ENCODE measurements at places on chromosomes 5 and 9.

DNA sequence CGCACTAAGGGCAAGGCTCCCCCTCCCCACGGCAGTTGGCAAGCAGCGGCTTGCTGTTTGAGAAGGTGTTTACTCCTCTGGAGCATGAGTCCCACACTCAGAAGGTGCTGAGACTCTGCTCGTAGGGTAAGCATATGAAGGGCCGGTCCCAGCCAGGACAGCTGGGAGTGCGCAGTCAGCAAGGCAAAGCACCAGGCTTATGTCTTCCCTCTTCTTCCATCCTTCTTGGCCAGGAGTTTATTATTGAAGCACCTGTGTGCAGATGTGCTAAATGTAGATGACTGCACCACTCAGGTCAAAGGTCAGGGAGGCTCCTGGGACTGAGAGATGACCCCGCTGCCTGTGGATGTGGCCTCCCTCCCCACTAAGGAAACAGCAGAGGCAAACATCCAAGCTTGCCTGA lies 27.0 kb upstream of the CDKN2AIPNL start:
- no peak for DNase-seq

DNA sequence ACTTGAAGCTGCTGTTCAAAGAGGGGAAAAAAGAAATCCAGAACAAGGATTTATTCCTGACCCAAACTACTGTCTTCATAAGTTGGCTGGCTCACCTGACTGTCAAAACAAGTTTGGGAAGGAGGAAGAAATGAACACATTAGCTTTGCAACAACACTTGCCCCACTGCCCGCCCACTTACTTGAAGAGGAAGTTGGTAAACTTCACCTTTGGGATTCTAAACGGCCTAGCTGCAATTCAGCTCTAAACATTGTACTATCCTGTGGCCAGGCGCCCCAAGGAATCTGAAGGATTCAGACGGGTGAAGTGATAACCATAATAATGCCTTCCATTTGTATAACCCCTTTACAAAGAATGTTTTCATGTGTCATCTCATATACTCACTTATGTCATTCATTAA lies 199.4 kb downstream of the ARRDC3 start:
- DNase-seq = no peak

- no peak for DNase-seq
Measured at GRCh38 chr5:112534611-112535255, 115.7 kb upstream of the EPB41L4A start.

DNA sequence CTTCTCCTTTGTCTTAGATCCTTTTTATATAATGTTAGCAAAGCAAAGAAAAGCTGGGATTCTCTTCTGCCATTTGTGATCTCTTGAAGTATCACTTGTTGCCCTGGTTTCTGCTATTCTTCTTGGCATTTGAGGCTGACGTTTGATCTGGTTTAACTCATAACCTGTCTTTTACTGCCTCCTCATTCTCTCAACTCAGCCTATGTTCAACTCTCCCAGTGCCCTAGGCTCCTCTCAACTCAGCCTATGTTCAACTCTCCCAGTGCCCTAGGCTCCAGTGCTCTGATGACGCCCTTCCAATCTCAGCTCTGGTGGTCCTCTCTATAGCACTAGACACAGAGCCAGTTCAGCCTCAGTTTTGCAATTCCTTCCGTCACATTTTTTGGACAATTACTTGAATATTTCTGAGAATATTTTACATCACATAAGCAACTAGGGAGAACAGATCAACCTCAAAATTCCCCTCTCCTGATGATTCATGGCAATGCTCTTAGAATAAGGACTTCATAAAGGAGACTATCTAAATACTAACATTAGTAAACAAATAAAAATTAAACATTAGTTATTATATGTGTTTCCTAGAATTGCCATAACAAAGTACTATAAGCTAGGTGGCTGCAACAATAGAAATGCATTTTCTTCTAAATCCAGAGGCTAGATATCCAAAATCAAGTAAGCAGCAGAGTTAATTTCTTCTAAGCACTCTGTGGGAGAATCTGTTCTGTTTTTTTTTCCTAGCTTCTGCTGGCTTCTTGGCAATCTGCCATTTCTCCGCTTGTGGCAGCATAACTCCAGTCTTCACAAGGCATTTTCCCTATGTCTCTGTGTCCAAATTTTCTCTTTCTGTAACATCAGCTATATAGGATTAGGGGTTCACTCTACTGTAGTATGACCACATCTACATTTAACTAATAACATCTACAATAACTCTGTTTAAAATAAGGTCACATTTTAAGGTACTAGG lies 662.1 kb upstream of the FTMT start:
- no peak for DNase-seq

- no peak for DNase-seq
Measured at GRCh38 chr5:177412603-177413233, 3.4 kb upstream of the F12 start.

DNA sequence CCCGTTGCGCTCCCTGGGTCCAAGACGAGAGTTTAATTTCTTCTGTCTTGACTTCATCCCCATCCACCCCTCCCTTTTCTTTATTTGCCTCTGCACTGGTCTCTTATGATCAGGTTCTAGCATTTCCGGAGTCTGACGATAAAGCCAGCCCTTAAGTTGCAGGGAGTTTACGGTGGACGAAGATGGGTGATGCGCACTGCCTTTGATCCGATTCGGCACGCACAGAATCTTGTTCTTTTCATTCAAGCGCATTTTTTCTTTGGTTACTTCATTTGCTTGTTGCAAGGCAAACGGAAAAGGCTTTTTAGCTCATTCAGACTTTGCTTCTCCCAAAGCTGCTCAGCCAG lies 488 bp upstream of the MCTP1 start:
- no peak for DNase-seq
